PC-3 (cell line): ENCODE measurements at places on chromosomes 12 and 14. TPM values are rescaled to one million over a fixed set of nuclear protein-coding genes. Genes with fewer than 3 reads are reported as not detected.
A peak's percentile ranks its signal among the peaks of the same experiment; 100 is the strongest.

SH2B3 gene
- 12.9 and 34.6 TPM in 2 replicates for total RNA-seq

ANKLE2 gene
- total RNA-seq, result 85.2 and 85.9 TPM in 2 replicates

- peaks cover 29% of the 10 kb centered on the region for H3K4me1 ChIP-seq
- H3K4me3 ChIP-seq, result no peak overlapping the region
- no peak for DNase-seq
- H3K27ac ChIP-seq, result no peak overlapping the region
- no peaks in the 10 kb centered on the region for H3K36me3 ChIP-seq
- peaks cover 49% of the 10 kb centered on the region for H3K27me3 ChIP-seq
Observed at GRCh38 chr12:48982397-48983080, 4.4 kb downstream of the WNT1 start.

GRCh38 chr12:93460902-93461301 lies 6.4 kb upstream of the MRPL42 start:
- DNase-seq, result no peak
- no peaks in the 10 kb centered on the region for H3K27me3 ChIP-seq
- no peaks in the 10 kb centered on the region for H3K36me3 ChIP-seq
- no peaks in the 10 kb centered on the region for H3K4me1 ChIP-seq
- H3K4me3 ChIP-seq, result no peak overlapping the region
- H3K27ac ChIP-seq, result no peak overlapping the region

GRCh38 chr12:107515446-107515958 lies 170.1 kb upstream of the PWP1 start:
- DNase-seq, result peak; percentile 98
- H3K36me3 ChIP-seq, result no peaks in the 10 kb centered on the region
- H3K4me1 ChIP-seq, result peaks cover 25% of the 10 kb centered on the region
- 0 out of 2 replicates have a peak overlapping the region, but pooled peaks have one; percentile 17 for H3K4me3 ChIP-seq
- no peaks in the 10 kb centered on the region for H3K27me3 ChIP-seq

DNA sequence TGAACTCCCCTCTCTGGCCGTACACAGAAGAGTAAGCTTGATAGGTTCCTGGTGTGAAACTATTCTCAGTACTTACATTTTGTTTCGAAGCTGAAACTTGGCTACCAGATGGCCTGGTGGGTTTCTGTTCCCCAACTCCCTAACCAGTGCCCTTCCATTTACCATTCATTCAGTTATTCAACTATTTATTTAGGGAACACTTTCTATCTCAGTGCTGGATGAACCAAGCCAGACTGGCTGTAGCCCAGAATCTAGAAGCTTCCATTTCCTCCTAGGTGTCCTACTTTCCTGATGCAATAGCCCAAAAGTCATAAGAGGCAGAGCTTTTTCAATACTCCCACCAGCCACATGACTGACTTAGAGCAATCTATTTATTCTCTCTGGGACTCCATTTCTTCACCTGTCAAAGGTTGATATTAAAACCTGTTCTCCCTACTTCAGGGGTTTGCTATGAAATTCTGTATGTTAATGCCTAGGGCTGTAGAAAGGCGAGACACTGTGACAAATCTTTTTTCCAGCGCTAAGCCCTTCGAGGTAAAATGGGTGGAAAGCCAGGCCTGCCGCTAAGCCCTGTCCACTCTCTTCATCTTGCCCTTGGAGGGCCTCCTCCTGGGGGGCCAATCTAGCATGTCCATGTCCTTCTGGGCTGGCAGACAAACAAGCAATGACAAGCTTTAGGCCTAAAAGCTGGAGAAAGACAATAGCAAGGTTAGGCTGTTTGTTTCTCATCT lies 8.1 kb upstream of the IRF2BPL start:
- peak; percentile 46 for DNase-seq
- peaks cover 88% of the 10 kb centered on the region for H3K4me1 ChIP-seq
- no peaks in the 10 kb centered on the region for H3K36me3 ChIP-seq
- no peaks in the 10 kb centered on the region for H3K27me3 ChIP-seq
- no peak overlapping the region for H3K4me3 ChIP-seq

DNA sequence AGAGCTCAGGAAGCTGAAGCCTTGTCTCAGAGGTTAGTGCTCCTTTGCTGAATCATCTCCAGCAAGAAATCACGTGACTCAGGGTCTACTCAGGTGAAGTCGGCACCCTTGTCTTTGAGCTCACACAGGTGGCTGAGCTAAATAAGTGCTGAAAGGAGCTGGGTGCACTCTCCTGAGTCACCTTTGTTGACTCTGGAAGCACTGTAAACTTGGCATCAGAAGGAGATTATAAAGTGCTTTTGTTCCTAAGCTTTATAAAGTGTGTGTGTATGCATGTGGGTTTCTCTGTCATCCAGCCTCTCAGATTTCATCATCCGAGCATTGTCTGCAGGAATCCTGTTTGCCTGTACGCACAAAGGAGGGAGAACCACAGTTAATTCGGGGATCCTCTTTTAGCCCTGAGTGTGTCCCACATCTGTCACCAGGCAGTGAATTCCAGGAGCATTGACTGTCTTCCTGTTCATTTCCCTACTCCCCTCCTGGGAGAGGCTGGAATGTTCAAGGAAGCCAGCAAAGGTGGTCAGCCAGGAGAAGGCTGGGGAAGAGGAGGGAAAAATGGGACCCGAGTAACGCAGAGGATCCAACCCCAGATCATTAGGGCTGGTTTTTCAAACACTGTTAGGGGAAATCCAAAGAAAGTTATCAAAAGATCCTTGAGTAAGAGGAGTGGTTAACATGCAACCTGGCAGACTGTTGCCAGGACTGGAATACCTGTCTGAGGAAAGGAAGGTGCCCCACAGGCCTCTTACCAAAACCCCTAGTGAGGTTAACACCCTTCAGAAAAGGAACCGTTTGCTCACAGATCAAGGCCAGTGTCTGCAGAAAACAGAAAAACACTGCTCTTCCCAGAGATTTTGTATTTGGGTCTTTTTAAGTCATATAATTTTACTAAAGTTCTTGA lies 157.5 kb upstream of the HIF1A start:
- peak overlapping the region; percentile 8; the same call in 1 of the 2 replicates for H3K4me3 ChIP-seq
- peak overlapping the region; percentile 90 for H3K27ac ChIP-seq
- no peaks in the 10 kb centered on the region for H3K27me3 ChIP-seq
- no peaks in the 10 kb centered on the region for H3K36me3 ChIP-seq

DNA sequence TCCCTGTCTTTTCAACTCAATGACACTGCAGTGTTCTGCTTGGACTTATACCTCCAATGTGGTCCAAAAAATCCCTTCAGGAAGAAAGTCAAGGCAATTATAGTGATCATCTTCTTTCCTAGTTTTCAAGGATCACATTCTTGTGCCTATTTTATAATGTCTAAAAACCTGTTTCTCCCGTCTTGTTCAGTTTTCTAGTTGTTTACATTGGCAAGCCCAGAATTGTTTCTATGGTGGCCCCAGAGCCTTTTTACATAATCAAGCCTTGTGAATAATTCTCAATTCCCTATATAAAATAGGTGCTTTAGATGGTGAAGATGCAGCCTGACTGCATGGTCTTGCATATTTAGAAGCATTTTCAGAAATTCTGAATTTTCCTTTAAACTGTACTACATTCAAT lies 14.5 kb upstream of the LDHB start:
- no peak overlapping the region for H3K4me3 ChIP-seq
- H3K27me3 ChIP-seq, result peaks cover 25% of the 10 kb centered on the region
- DNase-seq, result peak; percentile 37
- peaks cover 3% of the 10 kb centered on the region; the same call in 1 of the 2 replicates for H3K4me1 ChIP-seq

- H3K27me3 ChIP-seq, result peaks cover 14% of the 10 kb centered on the region; the same call in 1 of the 2 replicates
- no peak for DNase-seq
- H3K36me3 ChIP-seq, result no peaks in the 10 kb centered on the region
- no peak overlapping the region for H3K4me3 ChIP-seq
Observed at GRCh38 chr12:125989696-125990095, 924.5 kb downstream of the AACS start.

GRCh38 chr12:54929998-54930397 lies 54.6 kb downstream of the TESPA1 start:
- H3K36me3 ChIP-seq, result no peaks in the 10 kb centered on the region
- H3K27me3 ChIP-seq, result no peaks in the 10 kb centered on the region
- peaks cover 26% of the 10 kb centered on the region for H3K4me1 ChIP-seq
